ENCODE measurements at places on chromosomes 16 and 17.

GRCh38 chr17:75602644-75603043 lies 15.0 kb downstream of the MYO15B start:
- no peak for DNase-seq

DNA sequence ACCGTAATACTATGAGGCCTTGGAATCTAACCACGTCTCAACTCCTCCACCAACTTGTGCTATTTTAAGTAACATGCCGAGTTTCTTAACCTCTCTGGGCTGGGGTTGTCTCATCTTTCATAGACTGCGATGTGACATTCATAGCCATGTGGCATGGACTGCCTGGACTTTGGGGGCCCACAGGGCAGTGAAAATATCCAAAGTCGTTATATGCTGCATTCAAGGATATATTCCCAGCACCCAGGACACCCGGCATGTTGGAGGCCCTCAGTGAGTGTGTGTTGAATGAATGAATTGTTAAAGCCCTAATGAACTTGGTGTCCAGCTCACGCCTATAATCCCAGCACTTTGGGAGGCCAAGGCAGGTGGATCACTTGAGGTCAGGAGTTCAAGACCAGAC lies 203.1 kb downstream of the CBLN1 start:
- no peak for DNase-seq

GRCh38 chr16:53132406-53132805 lies 77.6 kb downstream of the CHD9 start:
- DNase-seq = no peak

- no peak for DNase-seq
Measured at GRCh38 chr17:48155889-48156611, 48.5 kb downstream of the SNX11 start.

GRCh38 chr16:27758544-27758943 lies 208.6 kb downstream of the KATNIP start:
- DNase-seq = no peak

DNA sequence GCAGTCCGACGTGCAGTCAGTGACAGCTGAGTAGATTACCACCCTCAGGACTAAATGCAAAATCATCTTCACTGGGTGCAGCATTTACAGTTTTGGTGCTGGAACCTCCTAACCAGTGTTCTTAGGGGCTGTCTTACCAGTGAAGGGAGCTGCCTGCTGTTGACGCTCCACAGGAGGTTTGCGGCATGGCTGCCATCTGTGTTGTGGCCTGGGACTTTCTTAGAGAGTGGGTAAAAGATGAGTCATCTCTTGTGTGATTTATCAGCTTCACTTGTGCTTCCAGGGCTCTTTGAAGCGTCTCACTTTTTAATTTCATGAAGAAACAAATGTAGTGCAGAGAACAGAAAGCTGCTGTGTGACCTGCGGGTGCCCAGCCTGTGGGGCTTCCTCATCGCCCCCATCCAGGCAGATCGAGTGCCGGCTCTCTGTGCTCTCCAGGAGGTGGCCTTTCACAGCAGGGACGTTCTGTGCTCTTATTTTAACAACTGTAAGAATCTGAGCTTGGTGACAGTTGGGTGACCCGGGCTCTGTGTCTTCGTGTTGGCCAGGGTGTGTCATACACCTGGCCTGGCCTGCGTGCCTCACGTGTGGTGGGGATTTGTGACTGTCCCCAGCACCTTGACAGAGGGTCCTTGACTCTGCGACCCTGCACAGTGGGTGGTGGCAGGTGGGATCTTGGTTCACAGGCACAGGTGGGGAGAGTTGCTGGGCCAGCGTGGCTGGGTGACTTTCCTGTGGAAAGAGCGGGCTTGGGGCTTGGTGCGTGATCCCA lies 24.3 kb upstream of the ZNF750 start:
- no peak for DNase-seq

DNA sequence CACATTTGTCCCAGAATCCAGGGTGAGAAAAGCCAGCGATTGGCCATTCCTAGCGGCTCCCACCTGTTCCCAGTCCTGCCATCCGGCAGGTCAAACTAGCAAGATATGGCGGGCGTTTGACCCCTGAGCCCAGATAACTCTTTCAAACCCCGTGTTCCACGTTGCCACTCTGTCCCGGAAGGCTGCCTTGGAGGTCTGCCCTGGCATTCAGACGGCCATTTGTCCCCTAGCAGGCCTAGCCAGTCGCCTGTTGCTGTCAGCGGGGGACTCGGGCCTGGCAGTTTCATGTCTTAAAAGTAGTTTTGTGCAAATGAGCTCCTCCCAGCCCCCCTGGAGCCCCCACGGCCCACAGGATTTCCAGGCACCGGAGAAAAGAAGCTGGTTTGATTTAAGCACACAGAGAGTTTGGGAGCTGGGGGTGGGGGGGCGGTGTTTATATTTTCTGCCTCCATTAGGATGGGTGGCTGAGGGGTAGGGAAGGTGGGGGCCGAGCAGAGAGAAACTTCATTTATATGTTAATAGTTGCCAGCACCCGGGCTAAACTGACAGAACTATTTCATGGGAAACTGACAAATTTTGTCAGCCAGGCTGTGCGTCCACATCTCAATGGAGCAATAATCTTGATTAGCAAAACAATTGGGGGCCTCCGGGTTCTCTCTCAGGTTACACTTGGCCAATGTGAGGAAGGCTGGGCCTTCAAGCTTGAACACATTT lies 240.9 kb upstream of the SALL1 start:
- no peak for DNase-seq

DNA sequence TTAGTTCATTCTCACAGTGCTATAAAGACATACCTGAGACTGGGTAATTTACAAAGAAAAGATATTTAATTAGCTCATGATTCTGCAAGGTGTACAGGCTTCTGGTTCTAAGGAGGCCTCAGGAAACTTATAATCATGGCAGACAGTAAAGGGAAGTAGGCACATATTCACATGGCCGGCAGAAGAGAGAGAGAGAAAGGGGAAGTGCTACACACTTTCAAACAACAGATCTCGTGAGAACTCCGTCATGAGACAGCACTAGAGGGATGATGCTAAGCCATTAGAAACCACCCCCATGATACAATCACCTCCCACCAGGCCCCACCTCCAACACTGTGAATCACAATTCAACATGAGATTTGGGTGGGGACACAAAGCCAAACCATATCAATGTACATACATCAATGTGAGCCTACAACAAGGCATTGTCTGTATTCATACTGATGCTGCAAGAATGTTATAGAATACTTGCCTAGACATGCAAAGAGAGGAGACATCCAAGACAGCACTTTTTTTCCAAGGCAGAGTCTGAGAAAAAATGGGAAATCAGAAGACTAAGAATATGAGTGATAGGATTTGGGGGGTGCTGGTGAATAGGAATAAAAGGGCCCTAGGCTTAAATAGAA lies 114.8 kb upstream of the XYLT1 start:
- no peak for DNase-seq

DNA sequence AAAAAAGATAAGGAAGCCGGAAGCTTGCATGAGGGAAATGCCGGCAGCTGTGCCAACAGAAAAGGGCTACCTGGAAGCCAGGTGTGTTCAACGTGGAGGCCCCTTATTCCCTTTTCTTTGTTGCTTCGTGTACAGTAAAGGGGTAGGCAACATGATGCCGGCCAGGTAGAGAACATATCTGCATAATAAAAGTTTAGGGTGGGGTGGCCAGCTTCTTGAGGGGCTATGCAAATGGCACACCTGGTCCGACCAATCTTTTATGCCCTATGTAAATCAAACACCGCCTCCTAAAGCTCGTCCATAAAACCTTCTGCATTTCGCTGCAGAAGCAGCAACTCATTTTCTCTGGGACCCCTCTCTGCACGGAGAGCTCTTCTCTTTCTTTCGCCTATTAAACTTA lies 911.6 kb downstream of the KCNJ2 start:
- no peak for DNase-seq

- peak; percentile 3 for DNase-seq
Measured at GRCh38 chr16:46573008-46573833, 48.0 kb downstream of the SHCBP1 start.

- no peak for DNase-seq
Measured at GRCh38 chr17:79047291-79047920, 23.4 kb downstream of the C1QTNF1 start.

DNA sequence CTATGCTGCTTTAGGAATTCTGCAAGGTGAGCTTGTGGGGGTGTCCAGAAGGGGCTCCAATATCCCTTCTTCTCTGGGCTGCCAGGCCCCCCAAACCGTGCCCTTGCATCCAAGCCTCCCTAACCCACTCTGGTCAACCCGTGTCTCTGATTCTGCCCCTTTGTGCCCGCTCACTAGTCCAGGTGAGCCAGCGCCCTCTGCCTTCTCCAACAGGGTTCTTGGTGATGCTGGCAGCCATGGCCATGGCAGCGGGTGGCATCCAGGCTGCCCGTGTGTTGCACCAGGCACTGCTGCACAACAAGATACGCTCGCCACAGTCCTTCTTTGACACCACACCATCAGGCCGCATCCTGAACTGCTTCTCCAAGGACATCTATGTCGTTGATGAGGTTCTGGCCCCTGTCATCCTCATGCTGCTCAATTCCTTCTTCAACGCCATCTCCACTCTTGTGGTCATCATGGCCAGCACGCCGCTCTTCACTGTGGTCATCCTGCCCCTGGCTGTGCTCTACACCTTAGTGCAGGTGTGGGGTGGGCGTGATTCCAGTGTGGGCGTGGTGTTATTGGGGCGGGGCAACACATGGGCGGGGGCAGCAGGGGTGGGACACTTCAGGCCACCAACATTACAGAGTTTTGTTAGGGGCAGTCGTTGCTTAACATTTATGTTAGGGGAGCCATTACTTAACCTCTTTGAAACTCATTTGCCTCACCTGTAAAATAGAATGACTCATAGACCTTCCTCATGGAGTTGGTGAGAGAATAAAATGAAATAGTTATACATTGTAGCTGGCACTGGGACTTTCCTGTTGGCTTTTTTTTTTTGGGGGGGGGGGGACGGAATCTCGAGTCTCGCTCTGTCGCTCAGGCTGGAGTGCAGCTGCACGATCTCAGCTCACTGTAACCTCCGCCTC lies 31.4 kb downstream of the ANKRD40 start:
- DNase-seq = no peak

GRCh38 chr16:69381231-69381630 lies 4.6 kb downstream of the TERF2 start:
- no peak for DNase-seq

DNA sequence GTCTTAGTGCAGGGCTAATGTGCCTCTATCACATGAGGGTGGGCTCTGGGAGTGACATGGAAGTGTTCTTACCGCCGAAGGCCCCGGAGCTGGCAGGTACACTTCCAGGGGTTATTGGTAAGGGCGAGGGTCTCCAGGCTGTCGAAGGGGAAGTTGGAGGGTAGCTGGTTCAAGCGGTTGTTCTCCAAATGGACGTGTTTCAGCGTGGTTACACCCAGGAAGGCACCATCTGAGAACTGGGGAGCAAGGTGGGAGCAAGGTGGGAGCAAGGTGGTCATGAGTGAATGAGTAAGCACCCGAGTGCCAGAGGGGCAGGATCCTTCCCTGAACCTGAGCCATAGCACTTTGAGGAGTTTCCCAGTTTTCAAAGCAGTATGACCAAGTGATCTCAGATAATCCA lies 3.0 kb downstream of the CHAD start:
- DNase-seq = no peak

DNA sequence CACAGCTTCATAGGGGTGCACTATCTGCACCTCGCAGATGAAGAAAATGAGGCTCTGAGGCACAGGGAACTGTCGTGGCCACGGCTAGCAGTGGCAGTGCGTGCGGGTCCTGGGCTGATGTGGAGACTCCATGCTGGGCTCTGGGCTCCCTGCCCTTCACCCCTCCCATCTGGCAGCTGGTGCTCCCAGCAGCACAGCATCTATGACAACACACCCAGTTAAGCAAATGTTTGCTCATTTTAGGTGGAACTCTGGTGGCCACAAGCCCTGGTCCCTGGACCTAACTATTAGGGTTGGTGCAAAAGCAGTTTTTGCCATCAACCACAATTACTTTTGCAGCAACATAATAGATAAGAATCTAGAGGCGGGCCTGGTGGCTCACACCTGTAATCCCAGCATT lies 30.9 kb downstream of the IFT140 start:
- no peak for DNase-seq

DNA sequence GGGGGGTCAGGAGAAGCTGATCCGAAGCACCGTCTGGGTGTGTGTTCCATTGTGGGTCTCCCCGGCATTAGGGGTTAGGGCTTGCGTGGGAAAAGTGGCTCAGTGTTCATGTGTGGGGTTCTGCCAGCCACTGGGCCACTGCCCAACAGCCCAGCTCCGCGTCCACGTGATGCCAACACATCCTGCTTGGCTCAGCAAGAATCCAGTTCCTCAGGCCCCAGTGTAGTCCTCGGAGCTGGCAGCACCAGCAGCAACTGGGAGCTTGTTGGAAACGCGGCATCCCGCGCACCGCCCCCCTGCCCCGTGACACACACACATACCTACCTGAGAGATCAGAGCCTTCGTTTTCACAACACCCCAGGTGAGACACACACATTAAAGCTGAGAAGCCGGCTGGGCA lies 18.9 kb downstream of the LGALS9 start:
- DNase-seq = no peak

DNA sequence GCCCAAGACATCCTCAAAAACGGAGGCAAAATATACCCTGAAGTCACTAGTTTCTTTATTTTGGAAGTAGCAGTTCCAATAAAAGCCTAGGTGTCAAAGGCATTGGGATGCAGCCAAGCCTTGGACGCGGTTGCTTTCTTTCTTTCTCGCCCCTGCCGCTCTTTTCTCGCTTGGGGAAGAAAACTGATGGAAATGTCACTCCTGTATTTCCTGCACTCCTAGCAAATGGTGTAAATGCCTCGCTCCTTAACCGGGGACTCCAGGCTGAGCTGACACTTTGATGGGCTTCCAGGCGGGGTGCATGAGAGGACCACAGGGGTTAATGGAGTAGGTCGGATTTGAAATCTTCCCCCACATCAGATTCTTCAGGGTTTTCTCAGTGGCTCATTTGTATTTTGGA lies 114.1 kb downstream of the FOXL1 start:
- DNase-seq = no peak

GRCh38 chr16:1776991-1777374 lies 4.0 kb upstream of the MRPS34 start:
- no peak for DNase-seq

- no peak for DNase-seq
Measured at GRCh38 chr16:89695875-89696669, 5.4 kb downstream of the SPATA2L start.

DNA sequence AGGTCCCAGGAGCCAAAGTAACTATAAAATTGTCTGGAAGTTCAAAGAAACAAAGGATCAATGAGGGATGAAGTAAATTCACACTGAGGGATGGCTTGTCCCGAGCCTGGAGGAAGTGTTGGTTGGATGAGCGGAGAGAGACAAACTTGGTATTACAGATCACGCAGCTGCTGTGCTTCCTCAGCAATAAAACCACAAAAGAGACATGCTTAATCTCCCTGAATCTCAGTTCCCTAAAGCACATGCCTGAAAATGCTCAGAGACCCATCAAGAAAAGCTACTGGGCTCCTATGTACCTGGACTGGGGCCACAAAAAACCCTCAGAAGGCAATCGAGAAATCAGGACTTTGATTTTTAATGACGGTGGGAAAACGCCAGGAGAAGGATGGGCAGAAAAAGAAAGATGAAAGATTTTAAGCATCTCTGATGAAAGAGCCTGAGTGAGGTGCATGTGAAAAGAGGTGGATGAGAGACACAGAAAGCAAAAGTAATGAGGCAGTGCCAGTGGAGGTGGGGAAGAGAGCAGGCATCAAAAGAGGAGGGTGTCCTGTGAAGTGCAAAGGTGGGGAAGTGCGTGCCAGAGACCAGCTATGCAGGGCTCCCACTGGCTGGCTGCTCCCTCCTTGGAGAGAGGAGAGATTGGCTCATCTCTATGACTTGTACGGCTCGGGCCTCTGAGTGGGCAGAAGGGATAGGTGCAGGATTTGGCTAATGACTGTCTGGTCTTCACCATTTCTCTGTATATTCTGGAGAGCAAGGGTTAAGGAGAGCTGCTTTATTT lies 143.7 kb downstream of the ABCC12 start:
- no peak for DNase-seq

GRCh38 chr17:47838636-47839035 lies 2.4 kb downstream of the SCRN2 start:
- DNase-seq = no peak

All from AG09319 (cell line).